ENCODE measurements at places on chromosomes 1 and 21.
A peak's percentile ranks its signal among the peaks of the same experiment; 100 is the strongest.

- DNase-seq, result no peak
Observed at GRCh38 chr1:231817801-231818200, 191.2 kb downstream of the DISC1 start.

- DNase-seq, result no peak
Observed at GRCh38 chr1:109184687-109185086, 29.0 kb upstream of the SARS1 start.

- DNase-seq, result no peak
Observed at GRCh38 chr1:175845338-175845737, 101.9 kb upstream of the TNR start.

- peak; percentile 68 for DNase-seq
Observed at GRCh38 chr1:145999321-146000024, 3.1 kb upstream of the TXNIP start.

GRCh38 chr1:162681122-162681436, 48.8 kb downstream of the DDR2 start:
- no peak for DNase-seq

DNA sequence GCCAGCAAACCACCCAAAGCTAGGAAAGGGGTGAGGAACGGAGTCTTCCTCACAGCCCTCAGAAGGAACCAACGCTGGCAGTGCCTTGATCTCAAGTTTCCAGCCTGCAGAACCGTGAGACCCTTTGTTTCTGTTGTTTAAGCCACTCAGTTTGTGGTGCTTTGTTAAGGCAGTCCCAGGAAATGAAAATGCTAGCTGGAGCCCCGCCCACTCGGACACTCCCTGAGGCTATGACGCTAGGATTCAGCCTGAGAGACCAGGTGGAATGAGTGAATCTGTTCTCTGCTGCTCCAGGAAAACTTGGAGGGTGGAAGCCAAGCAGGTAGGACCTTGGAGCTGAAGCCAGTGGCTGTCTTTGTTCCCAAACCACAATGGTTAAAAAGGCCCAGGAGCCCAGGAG, 196.5 kb upstream of the POU3F1 start:
- no peak for DNase-seq

DNA sequence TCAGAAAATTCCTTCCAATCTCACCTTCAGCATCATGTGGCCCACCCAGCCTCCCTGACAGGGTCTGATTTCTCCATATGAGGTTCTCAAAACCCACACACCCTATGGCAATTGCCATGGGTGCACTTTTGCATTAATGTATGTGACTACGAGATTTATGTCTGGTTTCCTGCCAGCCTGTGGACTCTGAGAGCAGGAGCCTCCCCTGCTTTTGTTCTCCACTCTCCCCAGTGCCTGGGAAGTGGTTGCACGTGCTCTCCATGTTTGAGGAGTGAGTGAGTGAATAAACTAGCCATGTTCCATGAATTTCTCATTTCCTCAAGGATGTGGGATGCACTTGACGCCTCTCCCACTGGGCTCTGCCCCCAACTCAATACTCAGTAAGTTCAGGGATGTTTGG, 91.2 kb downstream of the ACTL8 start:
- DNase-seq, result no peak

DNA sequence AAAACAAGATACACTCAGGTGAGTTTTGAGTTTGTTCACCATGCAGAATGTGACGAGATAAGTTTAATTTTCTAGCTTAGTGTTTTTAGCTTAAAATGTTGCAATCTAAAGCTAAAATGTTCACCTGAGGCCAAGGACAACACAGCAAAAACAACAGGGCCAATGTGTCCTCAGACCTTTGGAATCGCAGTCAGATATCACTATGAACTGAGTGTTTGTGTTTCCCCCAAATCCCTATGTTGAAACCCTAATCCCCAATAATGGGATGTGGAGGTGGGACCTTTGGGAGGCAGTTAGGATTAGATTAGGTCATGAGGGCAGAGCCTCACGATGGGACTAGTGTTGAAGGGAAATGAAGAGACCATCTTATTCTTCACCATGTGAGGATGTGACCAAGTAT, 144.4 kb downstream of the GABPA start:
- DNase-seq, result no peak

GRCh38 chr1:60847855-60848582, 234.3 kb upstream of the NFIA start:
- no peak for DNase-seq

GRCh38 chr1:97034651-97035050, 313.1 kb downstream of the PTBP2 start:
- DNase-seq, result no peak

- DNase-seq, result no peak
Observed at GRCh38 chr1:154467434-154468102, 34.5 kb upstream of the TDRD10 start.

DNA sequence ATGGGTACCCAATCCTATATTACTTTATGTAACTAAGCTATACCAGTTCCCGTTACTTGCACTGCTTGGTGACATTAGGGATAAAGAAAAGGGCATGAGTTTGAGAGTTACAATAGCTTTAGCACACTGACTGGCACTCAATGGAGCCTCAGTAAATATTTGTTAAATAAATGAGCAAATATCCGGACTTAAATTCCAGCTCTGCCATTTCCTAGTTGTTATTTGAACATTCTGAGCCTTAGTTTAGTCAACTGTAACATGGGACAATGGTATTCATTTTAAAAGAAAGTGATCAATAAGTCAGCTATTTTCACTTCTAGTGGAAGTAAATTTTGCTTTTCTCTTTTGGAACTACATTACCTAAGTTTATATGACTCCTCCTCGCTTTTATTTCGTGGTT, 198.7 kb downstream of the ZC3H11B start:
- DNase-seq, result no peak

DNA sequence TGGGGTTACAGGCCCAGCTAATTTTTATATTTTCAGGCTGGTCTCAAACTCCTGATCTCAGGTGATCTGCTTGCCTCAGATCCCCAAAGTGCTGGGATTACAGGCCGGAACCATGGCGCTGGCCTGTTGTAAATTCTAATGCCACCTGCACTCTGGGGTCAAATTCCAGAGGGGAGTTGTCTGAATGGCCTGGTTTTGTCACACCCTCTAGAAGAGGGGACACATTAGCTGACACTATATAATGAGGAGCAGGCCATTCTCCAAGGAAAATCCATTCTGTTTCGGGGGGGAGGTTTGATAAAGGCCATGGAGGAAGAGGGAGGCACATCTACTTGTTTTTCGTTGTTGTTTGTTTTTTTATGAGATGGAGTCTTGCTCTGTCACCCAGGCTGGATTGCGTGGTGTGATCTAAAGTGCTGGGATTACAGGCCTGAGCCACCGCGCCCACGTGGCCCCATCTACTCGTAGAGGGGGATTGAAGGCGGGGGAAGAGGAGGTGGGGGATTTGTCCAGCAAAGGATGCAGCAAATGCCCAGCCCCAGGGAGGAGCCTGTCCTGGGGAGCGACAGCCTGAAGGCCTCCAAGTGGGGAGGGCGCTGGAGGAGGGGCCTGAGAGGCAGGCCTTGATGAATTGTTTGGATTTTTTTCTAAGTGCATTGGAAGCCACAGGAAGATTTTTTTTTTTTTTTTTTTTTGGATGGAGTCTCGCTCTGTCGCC, 78.4 kb upstream of the SLC45A1 start:
- no peak for DNase-seq

DNA sequence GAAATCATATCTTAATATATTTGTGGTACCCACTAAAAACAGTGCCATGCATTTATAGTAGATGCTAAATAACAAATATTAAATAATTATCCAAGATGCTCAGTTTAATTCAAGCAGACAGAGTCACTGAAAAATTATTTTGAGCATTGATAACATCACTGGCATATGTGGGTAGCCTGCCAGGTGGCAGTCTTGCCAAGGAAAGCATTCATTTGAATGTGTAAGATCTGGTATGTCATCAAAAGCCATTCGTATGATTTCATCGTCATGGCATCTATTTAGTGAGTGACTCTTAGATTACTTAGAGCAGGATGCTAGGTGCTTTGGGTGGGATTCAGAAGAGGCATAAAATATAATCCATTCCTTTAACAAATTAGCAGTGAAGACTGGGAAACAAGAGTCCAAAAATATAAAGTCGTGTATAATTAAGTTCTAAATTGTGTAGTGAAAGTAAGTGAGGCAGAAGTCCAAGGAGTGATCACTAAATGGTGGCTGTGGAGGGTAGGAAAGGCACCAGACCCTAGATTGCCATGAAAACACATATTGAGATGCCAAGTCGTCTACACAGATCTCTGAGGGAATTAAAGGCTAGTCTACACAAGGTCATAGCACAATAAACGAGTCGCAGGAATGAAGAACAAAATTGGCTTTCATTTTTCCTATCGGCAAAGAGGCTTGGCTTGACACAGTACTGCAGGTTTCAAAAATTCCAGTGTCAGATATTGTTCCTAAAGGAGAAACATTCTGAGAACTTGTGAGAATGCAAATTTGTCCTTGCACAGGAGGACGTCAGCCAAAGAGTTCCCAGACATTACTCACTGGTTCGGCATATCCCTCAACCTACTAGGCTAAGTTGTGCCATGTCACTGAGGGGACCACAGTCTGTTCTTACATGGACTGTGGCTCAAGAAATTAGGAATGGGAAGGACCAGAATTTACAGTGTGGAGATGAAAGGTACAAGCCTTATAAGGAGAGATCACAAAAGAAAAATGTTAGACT, 130.8 kb downstream of the LYPLAL1 start:
- no peak for DNase-seq

DNA sequence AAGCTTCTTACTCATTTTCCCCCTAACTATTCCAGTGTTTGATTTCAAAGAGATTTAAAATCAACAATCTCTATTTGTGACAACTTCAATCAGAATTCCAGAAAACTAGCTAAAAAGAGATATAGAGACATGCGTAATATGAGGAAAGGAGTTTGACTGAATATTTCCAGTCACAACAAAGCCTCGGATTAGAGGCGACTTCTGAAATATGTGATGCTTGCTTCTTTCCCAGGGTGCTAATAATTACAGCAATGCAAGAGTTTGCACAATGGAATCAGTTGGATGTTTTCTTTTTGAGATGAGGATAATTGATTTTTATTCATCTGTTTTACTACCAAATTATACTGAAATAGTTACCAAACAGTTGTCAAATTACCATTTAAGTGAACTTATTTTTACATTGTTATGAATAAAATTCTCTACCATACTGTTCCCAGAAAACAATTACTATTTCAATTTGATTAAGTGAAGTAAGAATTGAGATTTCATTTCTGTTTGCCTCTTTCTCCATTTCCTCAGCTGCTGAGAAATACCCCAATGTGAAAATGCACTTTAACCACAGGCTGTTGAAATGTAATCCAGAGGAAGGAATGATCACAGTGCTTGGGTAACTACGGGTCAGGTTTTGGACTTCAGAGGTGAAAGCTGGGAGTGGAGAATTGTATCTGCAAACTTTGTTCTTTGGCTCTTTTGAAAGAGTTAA, 28.1 kb downstream of the KMO start:
- DNase-seq, result no peak

GRCh38 chr1:20840731-20841130, 53.6 kb upstream of the HP1BP3 start:
- no peak for DNase-seq

DNA sequence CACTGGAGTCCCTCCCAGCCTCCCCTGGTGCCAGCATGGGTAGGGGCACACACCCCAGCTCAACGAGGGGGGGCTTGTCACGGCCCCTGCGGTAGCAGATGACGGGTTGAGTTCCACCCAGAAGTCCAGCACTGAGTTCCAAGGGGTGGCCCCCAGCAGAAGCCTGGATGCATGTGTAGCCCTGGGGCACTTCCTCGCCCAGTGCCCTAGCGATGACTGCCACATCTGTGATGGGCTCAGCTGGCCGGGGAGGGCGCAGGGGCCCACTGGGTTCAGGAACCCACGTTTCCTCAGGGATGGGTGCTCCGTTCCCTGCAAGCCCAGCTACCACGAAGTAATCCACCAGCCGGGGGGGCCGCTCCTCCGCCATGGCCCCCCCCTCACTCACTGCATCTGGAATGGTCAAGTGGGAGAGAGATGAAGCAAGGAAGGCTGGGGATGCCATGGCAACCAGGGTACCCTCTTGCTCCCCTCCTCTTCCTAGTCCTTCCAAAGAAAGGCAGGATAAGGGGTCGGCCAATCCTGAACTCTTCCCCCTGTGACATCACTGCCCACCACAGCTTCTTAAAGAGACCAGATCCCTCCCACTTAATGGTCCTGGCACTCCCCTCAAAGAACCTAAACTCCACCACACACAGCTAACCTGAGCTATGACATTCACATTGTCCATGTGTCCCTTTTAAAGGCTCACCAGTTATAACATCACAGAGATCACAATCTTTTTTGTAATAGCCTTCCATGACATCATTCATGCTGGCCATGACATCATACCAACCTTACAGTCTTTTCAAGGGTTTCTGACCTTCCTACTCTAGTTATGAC, 2.3 kb downstream of the DENND4B start:
- no peak for DNase-seq

DNA sequence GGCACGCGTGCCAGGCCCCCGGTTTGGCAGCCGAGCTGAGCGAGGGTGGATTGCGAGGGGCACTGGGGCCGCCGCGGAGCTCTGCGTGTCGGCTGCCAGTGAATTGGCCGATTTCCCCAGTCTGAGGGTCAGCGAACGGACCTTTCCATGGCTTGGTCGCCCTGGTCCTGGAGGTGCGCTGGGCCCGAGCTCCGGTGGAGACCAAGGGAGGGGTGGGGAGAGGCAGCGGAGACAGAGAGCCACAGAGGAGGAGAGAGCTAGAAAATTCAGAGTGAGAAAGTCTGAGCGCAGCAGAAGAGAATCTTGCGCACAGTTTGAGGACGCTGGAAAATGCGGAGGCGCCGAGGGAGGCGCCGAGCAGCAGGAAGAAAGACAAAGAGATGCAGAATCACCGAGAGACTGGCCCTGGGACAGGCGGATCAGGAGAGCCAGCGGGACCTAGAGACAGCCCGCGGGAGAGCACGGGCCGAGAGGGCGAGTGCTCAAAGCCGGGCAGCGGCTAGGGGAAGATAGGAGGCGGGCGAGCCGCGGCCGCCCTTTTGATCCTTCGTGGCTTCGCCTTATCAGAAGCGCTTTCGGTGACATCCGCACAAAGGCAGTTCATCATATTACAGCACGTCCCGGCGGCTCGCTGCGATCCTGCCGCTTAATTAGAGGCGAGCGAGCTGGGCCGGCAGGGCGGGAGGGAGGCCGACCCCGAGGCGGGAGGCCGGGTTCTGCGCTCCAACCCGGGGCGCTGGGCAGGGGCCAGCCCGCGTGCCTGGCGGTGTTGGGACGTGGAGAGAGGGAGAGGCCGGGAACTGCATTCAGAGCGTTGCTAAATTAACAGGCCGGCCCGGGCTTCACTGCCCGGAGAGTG, 12.7 kb downstream of the PAX7 start:
- no peak for DNase-seq

DNA sequence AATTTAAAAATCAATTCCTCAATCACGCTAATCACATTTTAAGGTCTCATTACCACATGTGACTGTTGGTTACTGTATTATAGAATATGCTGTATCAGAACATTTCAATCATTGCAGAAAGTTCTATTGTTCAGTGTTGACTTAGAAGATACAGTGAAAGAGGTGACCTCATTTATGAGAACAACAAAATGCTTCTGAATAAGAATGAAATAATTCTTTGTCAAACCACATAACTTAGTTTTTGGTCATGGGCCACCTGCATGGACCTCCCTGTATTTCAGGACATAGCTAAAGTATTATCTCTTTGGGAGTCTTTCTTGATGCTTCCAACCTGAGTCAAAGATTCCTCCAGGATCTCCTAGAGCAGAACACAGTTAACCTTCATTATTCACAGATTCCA, 22.3 kb downstream of the MFSD2A start:
- DNase-seq, result no peak

GRCh38 chr1:180939073-180939710, 26.5 kb downstream of the KIAA1614 start:
- DNase-seq, result no peak

Data from NCI-H187 treated with DMSO at 0.1 percent for 48 hours (cell line).